ENCODE measurements at places on chromosomes 11 and 22. TPM values are rescaled to one million over a fixed set of nuclear protein-coding genes. Genes with fewer than 3 reads are reported as not detected.

Gene ISX
- not detected for total RNA-seq

DNA sequence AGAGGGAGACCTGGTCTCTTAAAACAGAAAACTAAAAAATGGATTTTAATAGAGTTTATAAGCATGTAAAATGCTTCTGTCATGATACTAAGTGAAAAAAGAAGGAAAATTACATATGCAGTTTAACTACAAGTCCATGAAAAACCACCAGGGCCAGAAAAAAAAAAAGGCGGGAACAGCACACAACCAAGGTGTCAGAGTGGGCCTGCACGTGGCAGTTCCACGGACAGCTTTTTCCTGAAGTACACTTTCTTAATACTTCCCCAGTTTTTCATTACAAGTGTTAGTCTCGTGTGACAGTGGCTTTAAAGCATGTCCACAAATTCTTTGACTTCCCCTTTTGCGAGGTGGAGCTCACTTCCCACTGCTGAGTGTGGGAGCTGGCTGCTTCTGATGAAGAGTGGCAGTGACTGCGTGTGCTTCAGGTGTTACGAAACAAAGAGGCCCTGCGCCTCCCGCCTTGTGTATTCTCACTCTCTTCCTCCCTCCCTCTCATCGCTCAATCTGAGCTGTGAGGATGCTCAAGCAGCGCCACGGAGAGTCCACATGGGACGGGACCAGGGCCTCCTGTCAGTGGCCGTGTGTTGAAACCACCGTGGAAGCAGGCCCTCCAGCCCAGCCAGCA, 16.4 kb downstream of the PPM1F start:
- no peak for DNase-seq

DNA sequence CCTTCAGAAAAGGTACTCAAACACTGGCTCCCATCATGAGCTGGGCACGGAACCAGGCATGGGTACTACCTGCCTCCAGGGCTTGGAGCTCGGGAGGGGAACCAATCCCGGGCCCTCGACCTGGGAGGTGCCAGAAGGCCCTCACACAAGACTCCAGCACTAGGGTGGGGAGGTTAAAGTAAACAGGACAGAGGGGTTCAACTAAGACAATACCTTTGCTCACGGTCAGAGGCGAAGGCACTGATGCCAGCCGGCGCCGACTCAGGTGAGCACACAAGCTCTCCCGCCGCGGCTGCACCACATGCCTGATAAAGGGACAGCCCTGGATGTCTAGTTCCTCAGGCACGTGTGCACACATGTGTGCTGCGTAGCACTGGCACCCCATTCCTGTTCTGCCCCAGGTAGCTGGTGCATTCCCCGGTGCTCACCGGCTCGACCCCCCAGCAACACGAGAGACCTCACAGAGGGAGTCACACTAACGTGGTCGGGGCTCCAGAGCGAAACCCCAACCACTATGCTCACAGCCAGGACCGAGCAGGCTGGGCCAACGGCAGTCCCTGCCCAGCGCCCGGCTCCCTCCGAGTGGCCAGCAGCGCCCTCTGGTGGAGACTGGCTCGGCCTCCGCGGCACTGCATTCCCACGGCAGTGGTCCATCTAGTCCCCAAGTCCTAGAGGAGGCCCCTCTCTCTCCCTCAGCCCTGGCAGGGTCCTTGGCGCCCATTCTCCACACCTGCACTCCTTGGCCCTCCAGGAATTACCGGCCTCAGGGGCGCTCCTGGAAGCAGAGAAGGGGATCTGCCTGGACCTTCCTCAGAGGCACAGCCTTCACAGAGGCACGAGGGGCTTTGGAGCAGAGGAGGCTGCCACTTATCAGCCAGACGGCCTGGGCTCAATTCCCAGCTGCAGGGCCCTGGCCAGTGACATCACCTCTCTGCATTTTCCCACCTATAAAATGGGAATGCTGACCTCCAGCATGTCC, 28.8 kb upstream of the MOB2 start:
- peak; percentile 91 for DNase-seq

GRCh38 chr22:19983741-19984140, 32.9 kb downstream of the ARVCF start:
- no peak for DNase-seq

DNA sequence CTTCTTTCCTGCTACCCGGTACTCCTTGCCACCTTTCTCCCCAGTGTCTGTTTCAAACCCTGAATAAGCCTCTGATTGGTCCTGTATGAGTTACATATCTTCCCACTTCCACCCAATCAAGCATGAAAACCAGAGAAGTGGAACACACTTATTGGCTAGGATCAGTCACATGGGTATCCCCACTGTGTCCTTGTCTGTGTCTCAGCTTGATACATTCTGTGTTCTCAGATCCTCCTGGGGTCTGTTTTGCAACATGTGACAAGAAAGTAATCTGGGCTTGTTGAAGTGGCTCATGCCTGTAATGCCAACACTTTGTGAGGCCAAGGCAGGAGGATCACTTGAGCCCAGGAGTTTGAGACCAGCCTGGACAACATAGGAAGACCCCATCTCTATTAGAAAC, 23.9 kb downstream of the MCHR1 start:
- DNase-seq, result no peak

- no peak for DNase-seq
These were observed 150.7 kb downstream of the BLID start for GRCh38 chr11:121965330-121965729.

Gene ARSA
- 39.7 TPM for total RNA-seq

GRCh38 chr11:80694385-80694784, 1253.6 kb upstream of the TENM4 start:
- no peak for DNase-seq

All from stomach (tissue), 19 donors.